HCT116 (cell line): ENCODE measurements at places on chromosomes 5 and 9.

DNA sequence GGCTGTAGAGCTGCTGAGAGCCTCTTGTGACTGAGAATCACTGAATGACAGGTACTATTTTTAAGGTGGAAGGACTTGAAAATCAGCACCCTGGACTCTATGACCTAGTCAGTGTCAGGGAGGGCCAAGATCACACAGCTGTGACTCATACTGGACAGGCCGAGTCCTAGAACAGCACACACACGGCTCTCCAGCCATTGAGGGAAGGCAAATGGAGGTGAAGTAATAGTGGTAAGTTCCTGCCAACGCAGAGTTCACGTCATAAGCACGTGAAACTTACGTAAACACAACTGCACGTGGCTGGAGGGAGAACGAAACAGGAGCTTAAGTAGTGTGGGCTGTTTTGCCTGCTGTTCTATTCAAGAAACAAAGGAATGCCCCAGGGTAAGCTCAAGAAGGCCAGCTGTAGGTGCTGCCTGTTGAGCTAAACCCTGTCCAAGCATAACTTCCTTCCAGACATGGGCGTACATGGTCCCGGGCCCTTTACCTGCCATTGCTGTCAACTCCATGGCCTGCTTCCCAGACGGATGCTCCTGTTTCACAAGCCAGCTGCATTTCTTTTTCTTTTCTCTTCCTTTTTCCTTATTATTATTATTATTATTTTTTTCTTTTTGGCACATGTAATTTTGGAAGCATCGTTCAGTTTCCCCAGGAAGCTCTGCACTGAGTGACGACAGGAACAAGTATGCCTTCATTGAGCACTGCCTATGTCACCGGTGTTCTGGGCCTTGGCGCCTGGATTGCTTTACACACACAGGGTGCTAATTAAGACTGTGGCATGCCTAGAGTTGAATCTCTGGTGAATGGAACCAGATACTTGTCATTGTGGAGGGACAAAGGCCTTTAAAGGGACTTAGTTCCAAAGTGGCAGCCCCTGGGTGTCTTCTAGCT is 10.2 kb upstream of the LCP2 start:
- DNase-seq, result no peak

DNA sequence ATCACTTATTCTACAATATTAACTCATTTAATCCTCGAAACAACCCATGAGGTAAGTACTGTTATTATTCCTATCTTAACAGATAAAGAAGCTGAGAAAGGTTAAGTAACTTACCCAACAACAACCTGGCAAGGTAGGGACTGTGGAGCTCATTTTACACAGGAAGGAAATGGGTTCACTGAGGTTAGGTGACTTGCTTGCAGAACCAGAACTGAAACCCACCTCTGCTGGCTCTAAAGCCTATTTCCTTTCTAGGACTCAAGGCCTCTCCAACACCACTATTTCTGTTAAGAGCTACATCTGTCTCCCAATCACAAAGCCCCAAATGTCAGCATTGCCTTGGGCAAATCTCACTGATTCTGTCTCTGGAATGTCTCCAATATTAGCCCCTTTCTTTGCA is 38.9 kb upstream of the IFNK start:
- DNase-seq, result no peak

GRCh38 chr5:124630767-124631704 is 115.4 kb downstream of the ZNF608 start:
- DNase-seq, result no peak

DNA sequence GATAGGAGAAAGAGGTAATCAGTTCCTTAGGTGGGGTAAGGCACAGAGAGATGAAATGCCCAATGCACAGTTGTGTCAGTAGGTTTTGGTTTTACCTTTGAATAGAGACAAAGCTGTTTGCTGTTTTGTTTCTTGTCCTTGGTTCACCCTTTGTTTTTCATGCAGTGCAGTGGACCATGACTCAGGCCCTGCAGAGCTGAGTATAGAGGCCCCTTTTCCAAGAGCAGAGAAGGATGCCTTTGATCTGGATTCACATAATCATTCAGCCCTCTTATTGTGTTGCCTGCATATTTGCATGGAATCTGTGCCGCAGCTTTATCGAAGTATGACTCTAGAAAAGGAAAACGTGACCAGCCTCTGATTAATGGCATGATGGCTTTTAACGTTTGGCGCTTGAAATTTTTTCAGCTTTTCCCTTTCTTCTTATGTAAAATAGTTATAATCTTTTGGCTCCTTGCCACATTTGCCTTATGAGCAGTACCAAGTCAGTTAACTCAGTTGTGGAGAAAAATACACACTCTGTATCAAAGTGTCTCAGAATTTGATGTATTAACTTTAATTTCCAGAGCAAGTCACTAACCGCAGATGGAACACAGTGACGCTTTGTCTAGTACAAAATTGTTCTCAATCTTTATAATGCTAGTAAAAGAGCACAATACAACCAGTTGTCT is 197.6 kb downstream of the KDM4C start:
- DNase-seq, result no peak

GRCh38 chr5:58793888-58794657 is 211.2 kb downstream of the RAB3C start:
- no peak for DNase-seq

DNA sequence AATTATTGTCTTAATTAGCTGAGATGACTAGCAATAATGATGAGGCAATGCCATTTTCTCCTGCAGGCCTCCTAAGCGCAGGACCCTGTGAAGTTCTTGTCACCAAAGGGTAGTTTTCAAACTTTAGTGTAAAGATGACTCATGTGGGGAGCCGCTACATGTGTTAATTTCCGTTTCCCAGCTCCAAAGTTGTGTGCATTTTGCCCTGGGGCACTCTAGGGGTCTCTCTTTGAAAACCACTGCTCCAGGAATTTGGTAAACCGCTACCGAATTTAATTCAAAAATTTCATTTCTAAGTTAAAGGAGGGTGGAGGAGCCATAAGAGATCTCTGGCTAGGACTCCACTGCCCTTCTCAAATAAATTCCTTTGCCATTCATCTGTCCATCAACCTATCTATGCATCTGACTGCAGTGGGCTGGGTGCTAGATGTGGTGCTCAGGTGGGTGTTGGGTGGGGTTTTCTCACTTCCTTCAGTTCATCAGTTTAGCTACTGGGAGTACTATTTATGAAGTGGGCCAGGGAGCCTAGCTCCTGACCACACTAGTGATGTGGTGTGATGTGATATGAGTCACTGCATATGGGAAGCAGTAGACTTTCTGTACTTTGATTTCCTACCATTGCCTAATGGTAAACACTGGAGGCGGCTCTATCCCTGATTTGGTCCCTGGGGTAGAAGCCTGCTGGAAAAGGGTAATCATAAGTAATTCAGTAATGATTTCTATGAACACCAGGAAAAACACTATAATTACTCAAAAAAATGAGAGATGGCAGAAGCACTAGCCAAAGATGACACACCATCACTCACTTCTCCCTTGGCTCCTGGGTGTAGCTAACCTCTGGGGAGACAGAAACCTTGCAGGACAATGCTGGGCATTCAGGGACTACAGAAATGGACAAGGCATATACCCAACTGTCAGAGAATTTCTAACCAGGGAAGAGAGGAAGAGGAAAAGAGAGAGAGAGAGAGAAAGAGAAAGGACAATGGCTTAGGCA is 4.0 kb upstream of the ZSWIM6 start:
- DNase-seq, result no peak

DNA sequence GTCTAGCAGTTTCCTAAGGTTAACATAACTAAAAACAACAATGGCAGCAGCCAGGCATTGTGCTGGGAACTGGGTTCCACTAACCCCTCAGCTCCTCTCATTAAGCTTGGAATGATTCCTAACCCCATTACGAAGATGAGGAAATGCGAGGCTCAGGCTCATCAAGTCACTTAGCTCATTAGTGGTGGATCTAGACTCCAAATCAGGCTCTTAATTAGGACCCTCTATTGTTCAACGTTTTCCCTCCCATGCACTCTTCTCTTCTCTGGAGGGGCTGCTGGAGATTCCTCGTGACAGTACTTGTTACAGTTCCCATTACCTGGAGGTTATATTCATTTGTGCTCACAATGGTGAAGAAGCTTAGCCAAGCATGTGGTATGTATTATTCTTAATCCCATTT is 6.5 kb downstream of the TAS2R1 start:
- no peak for DNase-seq

DNA sequence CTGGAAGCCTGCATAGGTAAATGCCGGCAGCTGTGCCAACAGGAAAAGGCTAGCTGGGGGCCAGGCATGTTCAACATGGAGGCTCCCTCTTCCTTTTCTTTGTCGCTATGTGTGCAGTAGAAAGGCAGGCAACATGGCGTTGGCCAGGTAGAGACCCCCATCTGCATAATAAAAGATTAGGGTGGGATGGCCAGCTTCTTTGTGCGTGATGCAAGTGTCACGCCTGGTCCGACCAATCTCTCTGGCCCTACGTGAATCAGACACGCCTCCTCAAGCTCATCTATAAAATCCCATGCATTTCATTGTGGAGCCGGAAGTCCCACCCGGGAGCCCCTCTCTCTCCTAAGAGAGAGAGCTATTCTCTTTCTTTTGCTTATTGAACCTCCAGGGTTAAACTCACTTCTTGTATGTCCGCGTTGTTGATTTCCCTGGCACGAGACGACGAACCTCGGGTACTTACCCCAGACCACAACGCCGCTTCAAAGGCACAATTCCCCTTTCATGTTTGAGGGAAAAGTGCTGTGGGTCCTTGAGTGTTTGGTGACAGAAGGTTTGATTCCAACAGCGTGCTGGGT is 25.0 kb upstream of the C5orf47 start:
- no peak for DNase-seq

DNA sequence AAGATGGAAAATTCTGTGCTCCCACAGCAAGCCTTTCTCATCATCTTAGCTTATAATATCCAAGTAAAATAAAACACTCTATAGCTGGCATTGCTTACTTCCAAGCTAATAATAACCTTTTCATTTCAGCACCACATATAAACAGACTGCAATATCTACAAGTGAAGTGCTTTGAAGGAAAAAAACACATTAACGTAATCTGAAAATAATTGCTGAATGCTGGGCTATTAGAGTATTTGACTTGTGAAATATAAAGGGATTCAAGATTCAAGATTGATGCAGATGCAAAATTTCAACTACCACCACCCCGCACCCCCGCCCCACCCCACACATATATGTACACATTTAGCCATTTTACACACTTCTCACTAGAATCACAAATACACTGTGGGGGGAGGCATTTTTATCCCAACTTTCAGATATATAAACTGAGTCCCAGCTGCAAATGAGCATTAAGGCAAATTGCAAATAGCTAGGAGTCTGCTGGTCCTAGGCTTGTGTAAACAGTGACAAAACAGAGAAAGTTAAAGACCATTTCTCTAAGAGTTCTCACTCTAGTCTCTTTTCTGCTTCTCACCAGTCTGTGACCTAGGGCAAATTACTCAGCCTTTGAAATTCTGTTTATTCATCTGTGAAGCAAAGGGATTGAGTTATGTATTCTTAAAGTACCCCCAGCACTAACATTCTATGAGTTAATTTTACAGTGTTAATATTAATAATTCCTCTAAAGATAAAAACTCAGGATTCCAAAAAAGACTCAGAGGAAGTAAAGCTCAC is 489.4 kb downstream of the PRELID2 start:
- DNase-seq, result no peak

GRCh38 chr9:101650142-101650541 is 55.4 kb upstream of the PPP3R2 start:
- no peak for DNase-seq

GRCh38 chr9:108536836-108537601 is 318.8 kb downstream of the ACTL7B start:
- DNase-seq, result no peak

DNA sequence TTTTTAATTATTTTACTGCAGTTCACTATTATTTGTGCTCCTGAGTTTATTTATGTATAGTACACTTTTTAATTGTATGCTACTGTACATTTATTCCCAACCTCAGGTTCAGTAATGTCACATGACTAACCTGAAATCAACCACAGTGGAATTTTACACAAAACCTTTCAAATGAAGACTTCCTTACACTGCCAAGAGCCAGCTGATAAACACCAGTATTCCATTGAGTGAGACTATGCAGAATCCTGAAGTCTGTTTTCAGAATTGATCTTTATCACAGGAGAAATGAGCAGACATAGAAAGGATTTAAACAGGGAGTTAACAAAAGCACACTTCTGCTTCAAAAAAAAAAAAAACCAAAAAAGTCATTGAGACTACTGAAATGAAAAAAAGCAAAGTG is 219.5 kb downstream of the PRR16 start:
- no peak for DNase-seq

- DNase-seq, result no peak
Observed at GRCh38 chr5:124650147-124650561, 96.3 kb downstream of the ZNF608 start.

DNA sequence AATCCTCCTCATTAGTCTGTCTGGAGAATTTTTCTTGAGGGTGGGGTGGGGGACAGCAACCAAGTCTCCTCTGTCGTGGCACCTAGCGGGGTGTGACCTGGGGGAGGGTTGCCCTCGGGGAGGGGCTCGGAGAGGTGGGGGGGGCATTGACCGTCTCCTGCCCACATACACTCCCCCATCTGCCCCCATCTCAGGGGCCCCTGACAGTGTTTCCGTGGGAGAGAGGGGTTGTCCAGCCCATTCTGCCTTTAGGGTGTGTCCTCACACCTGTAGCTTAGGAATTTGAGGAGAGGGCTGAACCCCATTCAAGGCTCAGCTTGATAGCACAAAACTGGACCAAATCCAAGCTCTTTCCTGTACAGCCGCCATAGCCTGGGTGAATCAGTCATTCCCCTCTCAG is 5.9 kb upstream of the CXXC5 start:
- DNase-seq, result no peak

GRCh38 chr5:98398465-98398864 is 375.0 kb upstream of the RGMB start:
- no peak for DNase-seq

DNA sequence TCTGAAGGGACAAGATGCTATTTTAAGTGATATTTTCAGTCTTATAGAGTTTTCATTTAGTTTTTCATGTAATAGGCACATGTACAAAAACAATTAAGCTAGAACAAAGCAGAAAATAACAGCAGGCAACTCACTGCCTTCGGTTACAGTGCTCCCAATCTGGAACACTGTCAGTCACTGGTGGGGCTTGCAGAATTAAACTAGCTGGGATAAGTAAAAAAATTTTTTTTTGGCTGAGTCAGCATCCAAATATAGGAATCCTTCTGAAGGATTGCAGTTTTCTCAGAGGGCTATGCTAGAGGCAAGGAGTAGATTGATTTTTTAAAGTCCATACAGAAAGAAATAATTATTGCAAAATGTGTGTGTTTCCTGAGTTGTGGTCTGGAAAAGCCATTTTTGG is 250.2 kb upstream of the RFX3 start:
- no peak for DNase-seq

DNA sequence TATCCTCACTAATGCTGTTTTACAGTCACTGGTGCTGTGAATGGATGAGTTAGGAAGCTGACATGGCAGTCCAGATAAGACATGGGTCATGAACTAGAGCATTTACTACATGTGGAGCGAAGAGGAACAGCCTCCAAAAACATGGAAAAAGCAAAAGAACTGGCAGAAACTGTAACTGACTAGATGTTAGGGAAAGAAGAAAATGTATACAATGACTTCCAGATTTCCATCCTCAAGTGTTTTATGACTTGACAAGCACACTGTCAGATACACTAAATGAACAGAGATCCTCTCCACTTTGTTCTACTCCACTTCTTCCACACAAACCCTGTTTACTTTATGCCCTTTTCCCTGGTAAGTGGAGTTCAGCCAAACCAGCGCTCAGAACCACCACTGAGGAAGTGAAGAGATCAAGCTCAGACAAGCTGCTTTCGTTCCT is 11.5 kb downstream of the HMGCS1 start:
- no peak for DNase-seq
